CD4-positive, alpha-beta memory T cell (primary cell): ENCODE measurements at places on chromosomes 4 and X. TPM values are rescaled to one million over a fixed set of nuclear protein-coding genes. Genes with fewer than 3 reads are reported as not detected.

Gene FGFBP1
- not detected for total RNA-seq

Gene SUPT20HL2
- total RNA-seq = not detected

GRCh38 chr4:186445040-186445439, 110.3 kb downstream of the MTNR1A start:
- H3K36me3 ChIP-seq = no peaks in the 10 kb centered on the region
- no peaks in the 10 kb centered on the region for H3K4me1 ChIP-seq
- no peak overlapping the region for H3K4me3 ChIP-seq
- no peaks in the 10 kb centered on the region for H3K27me3 ChIP-seq
- H3K27ac ChIP-seq = no peak overlapping the region

GRCh38 chr4:44629280-44629866, 22.1 kb downstream of the YIPF7 start:
- peak; percentile 34 for DNase-seq
- H3K27ac ChIP-seq = no peak overlapping the region
- no peak overlapping the region for H3K4me3 ChIP-seq
- no peaks in the 10 kb centered on the region for H3K27me3 ChIP-seq
- H3K36me3 ChIP-seq = no peaks in the 10 kb centered on the region
- H3K4me1 ChIP-seq = no peaks in the 10 kb centered on the region

Gene IL2
- total RNA-seq = 0.67 TPM

Gene NCAPG
- 0.83 TPM for total RNA-seq

DNA sequence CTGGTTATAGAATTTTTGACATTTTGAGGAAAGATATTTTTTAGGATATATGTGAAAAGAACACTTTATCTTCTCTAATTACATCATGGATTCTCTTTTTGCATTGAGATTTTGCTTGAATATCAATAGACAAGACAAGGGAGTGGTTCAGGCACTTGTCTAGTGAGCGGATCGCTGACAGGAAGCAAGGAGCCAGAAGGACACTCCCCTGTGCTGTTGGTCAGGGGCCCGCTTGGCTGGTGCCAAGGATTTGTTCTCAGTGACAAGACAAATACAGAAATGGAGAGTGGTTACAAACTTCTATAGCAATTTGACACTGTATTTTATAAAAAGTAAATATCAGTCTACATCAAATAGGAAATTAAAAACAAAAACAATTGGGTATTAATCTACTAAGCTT, 60.0 kb downstream of the SLC9B1 start:
- no peaks in the 10 kb centered on the region for H3K36me3 ChIP-seq
- no peaks in the 10 kb centered on the region for H3K27me3 ChIP-seq
- no peak for DNase-seq
- no peaks in the 10 kb centered on the region for H3K4me1 ChIP-seq
- H3K4me3 ChIP-seq = no peak overlapping the region

DNA sequence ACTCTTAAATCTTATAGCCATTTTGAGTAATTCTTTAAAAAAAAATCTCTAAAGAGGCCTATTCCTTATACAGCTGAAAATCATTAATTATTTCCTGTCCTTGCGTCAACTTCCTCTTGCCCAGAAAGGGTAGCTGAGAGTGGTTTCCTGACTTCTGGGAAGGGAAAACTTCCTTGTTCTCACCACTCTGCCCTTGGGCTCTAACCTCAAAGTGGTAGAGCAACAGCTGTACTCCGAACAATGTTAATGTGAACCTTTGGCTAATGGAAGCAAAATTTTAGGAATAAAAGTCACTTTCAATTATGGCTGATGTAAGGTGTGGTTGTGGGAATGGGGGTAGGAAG, 15.3 kb downstream of the KLHL2 start:
- H3K36me3 ChIP-seq = no peaks in the 10 kb centered on the region
- H3K27me3 ChIP-seq = no peaks in the 10 kb centered on the region
- no peak overlapping the region for H3K27ac ChIP-seq

Gene RAI2
- total RNA-seq = 1.2 TPM

DNA sequence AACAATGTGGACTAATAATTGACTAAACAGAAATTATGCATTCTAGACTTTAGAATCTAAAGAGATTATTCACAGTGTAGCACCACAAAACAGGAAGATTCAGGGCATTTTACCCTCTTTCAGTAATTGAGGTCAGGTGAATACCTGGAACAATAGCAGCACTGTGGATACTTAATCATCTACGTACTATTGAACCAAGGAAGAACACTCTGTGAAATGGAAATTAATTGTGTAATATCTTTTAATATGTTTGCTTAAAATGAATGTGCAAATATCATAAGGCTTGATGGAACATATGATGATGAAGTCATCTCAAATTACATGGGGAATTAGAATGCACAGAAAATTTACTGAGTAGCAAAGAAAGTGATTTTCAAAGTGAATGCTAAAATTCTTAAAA, 68.5 kb upstream of the MAP9 start:
- H3K4me1 ChIP-seq = no peaks in the 10 kb centered on the region
- no peaks in the 10 kb centered on the region for H3K27me3 ChIP-seq
- H3K36me3 ChIP-seq = no peaks in the 10 kb centered on the region
- DNase-seq = no peak
- no peak overlapping the region for H3K27ac ChIP-seq
- H3K4me3 ChIP-seq = no peak overlapping the region

Gene DMP1
- total RNA-seq = not detected

Gene KLHL5
- total RNA-seq = 37.6 TPM

GRCh38 chr4:180636696-180637404, 1606.4 kb upstream of the TENM3 start:
- no peak overlapping the region for H3K4me3 ChIP-seq
- no peaks in the 10 kb centered on the region for H3K4me1 ChIP-seq
- no peaks in the 10 kb centered on the region for H3K27me3 ChIP-seq
- H3K27ac ChIP-seq = no peak overlapping the region
- H3K36me3 ChIP-seq = no peaks in the 10 kb centered on the region

Gene TEC
- total RNA-seq = 3.7 TPM

GRCh38 chr4:14841801-14842768, 160.2 kb upstream of the CPEB2 start:
- DNase-seq = no peak
- no peaks in the 10 kb centered on the region for H3K27me3 ChIP-seq
- H3K27ac ChIP-seq = no peak overlapping the region
- H3K36me3 ChIP-seq = no peaks in the 10 kb centered on the region
- H3K4me1 ChIP-seq = no peaks in the 10 kb centered on the region
- no peak overlapping the region for H3K4me3 ChIP-seq
